NCI-H524 (cell line): ENCODE measurements at places on chromosomes 4 and X.

DNA sequence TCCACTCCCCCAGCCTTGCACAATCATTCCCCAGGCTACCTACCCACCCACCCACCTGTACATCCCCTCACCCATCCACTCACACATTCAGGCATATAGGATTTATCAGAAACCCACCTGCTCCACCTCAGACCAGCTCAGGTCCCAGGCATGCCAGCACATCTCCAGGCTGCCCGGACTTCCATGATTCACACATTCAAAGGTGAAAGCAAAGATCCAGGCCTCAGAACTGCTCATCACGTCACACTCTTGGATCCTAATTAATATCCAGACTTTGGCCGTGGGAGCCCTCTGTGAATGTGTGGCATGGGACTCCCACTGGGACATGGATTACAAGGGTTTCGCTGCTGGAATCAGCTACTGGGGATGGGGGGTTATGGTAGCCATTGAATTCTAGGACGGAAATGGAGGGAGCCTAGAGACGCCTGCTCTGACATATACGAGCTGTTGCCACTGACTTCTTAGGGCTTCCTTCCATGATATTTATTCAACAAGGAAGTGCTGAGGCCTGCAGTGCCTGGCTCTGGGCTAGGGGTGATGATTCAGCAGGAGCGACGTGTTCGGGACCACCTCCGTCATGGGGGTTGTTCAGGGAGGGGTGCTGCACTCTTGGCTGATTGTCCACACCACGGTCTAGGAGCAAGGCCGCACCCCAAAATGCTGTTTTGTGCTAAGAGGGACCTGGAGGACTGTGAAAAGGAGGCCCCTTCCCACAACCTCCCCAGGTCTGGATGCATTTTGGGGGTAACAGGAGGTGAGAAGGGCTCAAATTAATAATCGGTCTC lies 56.9 kb upstream of the ADRA2C start:
- DNase-seq: no peak

DNA sequence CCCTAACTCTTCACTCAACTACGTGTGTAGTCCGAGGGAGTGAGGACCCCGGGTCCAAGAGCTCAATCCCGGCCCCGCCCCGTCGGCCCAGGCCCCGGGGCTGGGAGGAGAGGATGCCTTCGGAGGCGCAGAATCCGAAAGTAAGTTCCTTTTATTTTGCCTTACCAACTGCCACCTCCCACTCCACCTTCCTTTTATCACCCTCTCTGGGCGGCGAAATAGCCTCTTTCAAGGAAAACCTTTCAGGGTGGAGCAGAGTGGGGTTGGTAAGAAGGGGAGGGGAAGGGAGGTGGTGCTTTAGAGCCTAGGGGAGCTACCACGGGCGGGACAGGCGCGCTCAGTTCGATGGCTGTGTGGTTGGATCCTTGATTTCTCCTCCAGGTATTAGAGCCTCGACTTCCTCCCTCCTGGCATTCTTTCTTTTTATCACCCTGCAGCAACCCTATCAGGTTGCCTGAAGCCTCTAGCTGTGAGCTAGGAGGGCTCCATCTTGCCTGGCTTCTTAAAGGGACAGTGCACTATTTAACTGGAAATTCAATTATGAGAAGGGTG lies 191.2 kb downstream of the RRAGB start:
- DNase-seq: no peak

GRCh38 chr4:189279188-189279587 lies 661.5 kb upstream of the FRG1 start:
- no peak for DNase-seq

GRCh38 chr4:40704073-40704472 lies 45.7 kb upstream of the NSUN7 start:
- DNase-seq: no peak

GRCh38 chrX:38311743-38312142 lies 15.6 kb downstream of the RPGR start:
- no peak for DNase-seq

GRCh38 chr4:153616006-153616555 lies 68.0 kb upstream of the TLR2 start:
- no peak for DNase-seq
